Retinal pigment epithelial cell (primary cell): ENCODE measurements at places on chromosomes 2 and 18.

GRCh38 chr2:29209551-29209950 is 94.3 kb downstream of the CLIP4 start:
- no peak for DNase-seq

DNA sequence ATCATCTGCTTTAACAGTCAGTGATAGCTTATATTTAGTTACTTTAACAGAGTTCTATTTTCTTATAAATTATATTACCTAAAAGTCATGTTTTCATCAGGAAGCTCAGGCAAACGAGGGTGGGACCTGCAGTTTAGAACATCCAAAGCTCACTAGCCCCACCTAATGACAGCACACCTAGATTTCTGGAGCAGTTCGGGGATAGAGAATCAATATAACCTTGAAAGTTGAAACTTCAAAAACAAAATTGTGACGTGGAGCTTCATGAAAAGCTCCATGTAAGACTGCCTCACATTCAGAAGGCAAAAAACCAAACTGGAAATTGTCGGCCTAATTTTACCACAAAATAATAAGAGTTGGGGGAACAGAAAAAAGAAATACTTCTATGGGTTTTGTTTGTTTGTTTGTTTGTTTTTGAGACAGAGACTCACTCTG is 185.9 kb upstream of the CCDC150 start:
- DNase-seq = no peak

- peak; percentile 2 for DNase-seq
Measured at GRCh38 chr2:195768431-195768830, 111.4 kb downstream of the SLC39A10 start.

- DNase-seq = no peak
Measured at GRCh38 chr2:46489423-46490174, 10.2 kb downstream of the TMEM247 start.

GRCh38 chr2:182915369-182916326 is 49.2 kb upstream of the FRZB start:
- DNase-seq = peak; percentile 47

DNA sequence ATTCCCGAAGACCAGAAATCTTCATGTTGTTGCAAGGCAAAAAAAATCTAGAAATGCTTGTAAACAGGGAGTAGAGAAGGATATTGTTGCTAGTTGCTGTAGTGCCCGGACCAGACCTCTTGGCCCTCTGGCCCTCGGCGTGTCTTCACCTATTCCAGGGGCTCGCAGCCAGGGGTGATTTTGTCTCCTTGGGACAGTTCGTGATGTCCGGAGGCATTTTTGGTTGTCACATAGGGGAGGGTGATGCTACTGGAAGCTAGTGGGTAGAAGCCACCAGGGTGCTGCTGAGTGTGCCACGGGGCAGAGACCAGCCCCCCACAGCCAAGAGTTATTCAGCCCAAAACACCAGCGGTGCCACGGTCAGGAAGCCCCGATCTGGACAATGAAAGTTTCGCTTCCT is 230.7 kb downstream of the GBX2 start:
- no peak for DNase-seq

DNA sequence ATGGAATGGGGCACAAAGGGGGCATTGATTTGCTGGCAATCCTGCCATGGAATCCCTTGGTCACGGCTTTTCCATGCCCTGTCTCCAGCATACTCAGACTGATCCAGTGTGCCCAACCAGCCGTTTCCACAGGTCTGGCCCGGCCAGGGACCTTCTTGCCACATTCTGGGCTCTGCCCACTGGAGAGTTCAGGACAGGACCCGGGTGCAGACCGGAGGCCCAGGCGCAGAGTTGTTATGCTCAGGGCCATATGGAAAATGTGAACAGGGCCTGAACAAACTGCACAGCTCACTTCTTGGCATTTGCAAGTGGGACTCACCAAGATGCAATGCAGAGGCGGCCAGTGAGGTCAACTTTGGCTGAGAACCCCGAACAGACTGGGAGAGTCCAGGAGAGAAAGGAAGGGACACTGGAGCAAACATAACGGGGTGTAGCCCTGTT is 15.6 kb upstream of the ASAP2 start:
- DNase-seq = peak; percentile 59

- no peak for DNase-seq
Measured at GRCh38 chr2:239667431-239667985, 266.7 kb upstream of the HDAC4 start.

- no peak for DNase-seq
Measured at GRCh38 chr2:85723707-85724360, 29.7 kb downstream of the GNLY start.

- DNase-seq = no peak
Measured at GRCh38 chr2:41954304-41955291, 93.2 kb upstream of the PKDCC start.

GRCh38 chr2:10911291-10912075 is at the start of gene KCNF1:
Gene KCNF1, plus strand, starts transcription at chr2:10911934. Its CDS starts 493 bp downstream, at chr2:10912427.
- DNase-seq = peak; percentile 40
